ENCODE measurements at places on chromosomes 1 and 21.

GRCh38 chr1:62912028-62912638, 128.2 kb downstream of the ATG4C start:
- DNase-seq: no peak

GRCh38 chr1:160328184-160328583, 14.9 kb downstream of the COPA start:
- DNase-seq: no peak

DNA sequence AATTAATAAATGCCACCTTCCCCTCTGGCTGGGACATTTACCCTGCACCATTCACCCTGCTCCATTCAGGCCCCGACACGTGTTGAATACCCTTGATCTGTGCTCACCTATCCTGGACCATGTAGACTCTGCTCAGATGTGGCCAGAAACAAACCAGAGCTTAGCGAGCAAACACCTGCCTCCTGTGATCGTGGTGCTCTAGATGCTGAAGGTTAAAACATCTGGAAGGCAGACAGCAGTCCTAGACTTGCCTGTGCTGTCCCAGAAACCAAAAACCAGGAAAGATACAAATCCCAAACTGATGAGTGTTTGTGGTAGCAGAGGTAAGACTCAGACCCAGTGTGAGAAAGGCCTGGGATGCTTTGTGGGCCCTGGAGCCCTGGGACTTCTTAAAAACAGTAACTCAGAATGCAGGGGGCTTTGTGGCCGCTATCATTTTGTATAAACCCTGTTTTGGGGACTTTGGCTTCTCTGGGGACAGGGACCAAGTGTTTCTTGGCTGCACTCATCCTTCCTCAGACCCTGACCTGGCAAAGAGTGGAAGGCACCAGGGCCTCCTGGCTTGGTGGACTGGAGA, 99.6 kb downstream of the DMRTB1 start:
- no peak for DNase-seq

DNA sequence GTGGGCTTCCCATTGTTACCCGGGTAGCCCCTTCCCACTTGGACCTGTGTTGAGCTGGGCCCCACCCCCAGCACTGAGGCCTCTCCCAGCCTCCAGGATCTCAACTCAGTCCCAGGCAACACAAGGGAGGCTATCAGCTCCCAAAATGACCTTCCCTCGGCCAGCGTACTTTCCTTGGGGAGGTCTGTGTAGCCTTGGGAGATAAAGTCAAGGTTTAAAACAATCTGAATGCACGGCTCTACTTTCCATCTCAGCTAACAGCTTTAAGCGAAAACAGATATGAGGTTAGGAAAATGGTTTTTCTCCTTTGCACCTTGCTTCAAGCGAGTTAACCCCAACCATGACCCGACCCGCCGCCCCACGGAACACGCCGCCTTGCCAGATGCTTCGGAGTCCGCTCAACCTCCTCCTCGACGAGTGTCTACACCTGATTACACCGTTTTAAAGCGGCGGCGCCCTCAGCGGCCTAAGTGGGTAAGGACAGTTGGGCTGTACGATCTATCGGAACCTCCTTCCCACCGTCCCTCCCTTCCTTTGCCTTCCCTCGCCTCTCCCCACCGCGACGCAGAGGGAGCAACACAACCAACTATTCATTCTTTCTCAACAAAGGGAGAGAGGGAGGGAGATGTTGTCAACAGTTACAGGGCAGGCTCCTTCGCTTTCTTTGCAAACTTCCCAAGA, 1.1 kb downstream of the BCAR3 start:
- DNase-seq: peak; percentile 51

DNA sequence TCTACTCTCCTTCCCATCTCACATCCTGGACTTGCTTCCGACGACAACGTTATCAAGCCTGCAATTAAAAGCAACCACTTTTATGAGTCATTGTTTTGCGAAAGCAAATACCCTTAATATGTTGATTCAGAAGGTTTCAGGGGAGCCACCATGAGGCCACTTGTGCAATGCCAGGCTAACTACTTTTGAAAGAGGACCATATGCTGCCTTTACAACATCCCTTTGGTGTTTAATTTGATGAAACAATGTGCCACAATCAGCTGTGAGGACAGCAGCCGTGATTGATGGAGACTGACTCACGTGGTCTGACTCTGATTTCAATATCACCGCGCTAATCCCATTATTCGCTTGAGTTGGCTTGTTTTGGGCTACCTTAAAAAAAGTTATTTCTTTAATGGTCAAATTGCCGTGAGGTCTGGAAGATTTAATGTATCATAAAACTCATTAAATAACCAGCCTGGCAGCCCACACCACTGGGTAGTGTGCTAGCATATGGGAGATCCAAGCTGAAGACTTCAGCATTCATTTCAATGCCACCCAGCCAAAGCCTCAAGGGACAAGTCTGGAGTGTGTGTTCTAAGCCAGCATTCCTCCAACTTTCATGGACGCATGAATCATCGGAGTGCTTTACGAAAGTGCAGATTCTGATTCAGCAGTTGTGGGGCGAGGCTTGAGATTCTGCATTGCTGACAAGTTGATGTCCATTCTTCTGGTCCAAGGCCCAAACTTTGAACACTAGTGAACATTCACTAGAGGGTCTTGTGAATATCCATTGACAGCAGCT, 73.3 kb upstream of the PAXBP1 start:
- peak; percentile 2 for DNase-seq

DNA sequence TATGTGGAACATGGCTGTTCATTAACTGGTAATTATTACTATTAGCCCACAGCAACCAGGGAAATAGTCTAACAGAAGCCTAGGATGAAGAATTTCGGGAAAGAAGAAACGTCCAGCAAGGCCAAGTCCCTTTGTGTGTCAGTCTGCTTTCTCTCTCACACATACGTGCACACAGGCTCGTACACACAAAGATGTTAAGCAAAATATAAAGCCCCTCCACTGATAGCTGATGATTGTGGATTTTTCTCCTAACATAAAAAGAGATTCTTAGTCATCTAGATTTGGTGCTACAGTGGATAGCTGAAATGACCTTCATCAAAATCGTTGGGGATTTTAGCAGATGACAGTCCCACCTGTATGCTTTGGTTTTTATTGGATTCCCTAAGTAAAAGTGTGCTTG, 42.1 kb upstream of the A3GALT2 start:
- no peak for DNase-seq

DNA sequence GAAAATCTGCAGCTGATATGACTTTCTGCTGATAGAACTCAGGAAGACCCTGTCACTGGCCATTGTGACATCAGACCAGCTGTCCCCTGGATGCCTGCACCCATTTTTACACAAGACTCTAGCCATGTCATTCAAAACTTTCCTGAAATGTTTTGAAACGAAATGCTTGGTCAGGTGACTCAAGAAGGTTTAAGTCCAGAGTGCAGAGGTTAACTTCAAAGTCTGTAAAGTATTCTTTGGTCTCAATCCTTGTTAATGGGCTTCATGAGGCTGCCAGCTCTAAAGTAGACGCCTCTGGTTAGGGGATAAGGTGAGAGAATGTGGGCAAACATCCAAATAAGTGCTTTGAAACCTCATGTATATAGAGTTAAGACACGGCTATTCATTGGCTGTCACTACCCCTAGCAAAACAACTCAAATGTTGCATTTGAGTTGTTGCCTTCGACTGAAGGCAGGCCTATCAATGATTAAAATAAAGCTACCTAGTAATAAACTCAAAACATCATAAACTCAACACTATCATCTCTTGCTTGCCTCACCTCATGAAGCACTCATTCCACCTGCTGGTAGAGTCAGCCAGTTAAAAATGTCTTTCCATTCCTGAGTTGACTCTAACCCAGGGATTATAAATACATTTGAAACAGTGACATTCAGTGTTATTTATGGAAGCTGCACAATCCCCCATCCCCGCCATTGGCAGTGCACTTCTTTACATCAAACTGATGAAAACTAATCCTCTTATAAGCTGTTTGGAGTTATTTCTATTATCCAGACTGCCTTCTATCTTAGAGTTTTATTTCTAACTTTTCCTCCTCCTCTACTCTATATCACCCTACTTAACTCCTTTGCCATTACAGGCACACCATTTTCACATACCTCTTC, 26.0 kb downstream of the RABIF start:
- no peak for DNase-seq

GRCh38 chr1:158169105-158169504, 11.6 kb upstream of the CD1D start:
- no peak for DNase-seq

GRCh38 chr1:221729771-221730330, 12.0 kb downstream of the DUSP10 start:
- DNase-seq: no peak

GRCh38 chr1:185732951-185733350, 1.2 kb upstream of the HMCN1 start:
- DNase-seq: no peak

GRCh38 chr1:54297596-54298283, 97.8 kb downstream of the MRPL37 start:
- no peak for DNase-seq

DNA sequence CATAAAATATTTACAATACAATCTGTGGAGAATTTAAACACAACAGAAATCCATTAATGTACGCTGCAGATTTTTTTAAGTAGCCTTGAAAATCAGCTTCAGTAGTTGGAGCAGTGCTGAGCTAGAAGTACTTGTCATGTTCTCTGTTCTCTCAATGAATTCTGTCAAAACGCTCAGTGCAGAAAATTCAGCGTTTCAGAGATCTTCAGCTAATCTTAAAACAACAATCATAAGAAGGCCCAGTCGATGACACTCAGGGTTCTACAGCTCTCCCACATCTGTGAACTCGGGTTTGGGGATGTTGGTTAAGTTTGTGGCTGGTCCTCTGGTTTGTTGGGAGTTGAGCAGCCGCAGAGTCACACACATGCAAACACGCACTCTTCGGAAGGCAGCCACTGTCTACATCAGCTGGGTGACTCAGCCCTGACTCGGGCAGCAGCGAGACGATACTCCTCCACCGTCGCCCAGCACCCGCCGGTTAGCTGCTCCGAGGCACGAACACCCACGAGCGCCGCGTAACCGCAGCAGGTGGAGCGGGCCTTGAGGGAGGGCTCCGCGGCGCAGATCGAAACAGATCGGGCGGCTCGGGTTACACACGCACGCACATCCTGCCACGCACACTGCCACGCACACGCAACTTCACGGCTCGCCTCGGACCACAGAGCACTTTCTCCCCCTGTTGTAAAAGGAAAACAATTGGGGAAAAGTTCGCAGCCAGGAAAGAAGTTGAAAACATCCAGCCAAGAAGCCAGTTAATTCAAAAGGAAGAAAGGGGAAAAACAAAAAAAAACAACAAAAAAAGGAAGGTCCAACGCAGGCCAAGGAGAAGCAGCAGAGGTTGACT, 161.2 kb downstream of the RUNX1 start:
- peak; percentile 79 for DNase-seq

GRCh38 chr1:198649968-198650338, 11.1 kb downstream of the PTPRC start:
- DNase-seq: no peak

DNA sequence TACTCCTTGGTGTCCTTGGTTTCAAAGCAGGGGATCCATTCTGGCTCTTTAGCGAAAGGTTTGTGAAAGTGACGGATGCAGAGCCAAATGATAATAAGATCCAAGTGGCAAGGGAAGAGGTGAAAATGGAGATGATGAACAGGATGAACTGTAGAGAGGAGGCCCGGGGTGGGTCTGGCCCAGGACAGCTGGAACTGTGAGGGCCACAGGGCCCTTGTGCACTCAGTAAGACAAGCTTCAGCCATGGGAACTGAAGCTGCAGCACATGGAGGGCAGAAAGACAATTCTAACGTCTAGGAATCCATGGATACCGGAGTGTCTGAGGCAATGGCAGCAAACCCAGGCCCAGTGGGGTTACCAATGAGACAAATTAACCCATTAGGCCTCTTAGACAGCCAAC, 4.8 kb downstream of the KCNA2 start:
- DNase-seq: no peak

DNA sequence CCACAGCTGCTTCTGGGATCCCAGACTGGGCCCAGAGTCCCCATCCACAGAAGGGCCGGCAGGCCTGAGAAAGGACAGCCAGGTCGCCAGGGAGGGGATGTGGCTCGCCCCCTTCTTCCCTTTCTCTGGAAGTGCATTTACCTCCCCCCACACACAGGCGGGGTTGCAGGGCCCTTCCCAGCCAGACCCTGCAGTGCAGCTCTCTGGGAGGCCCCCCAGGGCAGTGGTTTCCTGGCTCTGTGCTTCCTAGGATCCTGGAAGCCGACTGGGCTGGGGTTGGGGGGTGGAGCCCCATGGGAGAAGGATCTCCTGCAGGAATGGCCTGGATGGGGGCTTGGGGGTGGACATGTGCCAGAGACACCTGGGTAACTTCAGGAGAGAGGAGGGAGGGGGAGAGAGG, 4.2 kb upstream of the COL6A1 start:
- no peak for DNase-seq

DNA sequence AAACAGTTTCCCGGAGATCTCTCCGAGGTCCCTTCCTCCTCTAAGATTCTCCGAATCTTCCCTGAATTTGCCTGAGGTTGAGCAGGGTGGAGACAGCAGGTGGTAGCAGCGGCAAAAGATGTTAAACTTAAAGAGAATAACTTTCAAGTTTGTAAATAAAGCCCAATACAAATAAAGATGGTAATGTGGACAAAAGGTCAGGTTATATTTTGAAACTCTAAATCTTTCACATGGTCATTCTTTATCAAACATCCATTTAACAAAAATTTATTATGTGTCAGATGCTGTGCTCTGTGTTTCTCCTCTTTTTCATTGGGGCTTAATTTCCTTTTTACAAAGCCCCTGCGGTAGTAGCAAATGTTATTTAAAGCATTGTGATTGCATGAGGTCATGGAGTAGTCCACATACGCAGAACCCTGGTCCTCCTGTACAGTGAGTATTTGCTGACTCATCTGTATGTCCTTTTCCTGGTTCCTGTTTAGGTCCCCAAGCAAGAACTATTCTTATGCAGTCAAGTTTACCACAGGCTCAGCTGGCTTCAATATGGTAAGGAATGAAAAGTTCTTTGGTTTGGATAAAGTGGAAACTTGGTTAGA, 119.2 kb downstream of the ITSN1 start:
- DNase-seq: peak; percentile 57

GRCh38 chr1:119288751-119289150, 79.8 kb upstream of the HAO2 start:
- no peak for DNase-seq

- DNase-seq: no peak
Observed at GRCh38 chr1:108962681-108963051, 618 bp downstream of the CLCC1 start.

DNA sequence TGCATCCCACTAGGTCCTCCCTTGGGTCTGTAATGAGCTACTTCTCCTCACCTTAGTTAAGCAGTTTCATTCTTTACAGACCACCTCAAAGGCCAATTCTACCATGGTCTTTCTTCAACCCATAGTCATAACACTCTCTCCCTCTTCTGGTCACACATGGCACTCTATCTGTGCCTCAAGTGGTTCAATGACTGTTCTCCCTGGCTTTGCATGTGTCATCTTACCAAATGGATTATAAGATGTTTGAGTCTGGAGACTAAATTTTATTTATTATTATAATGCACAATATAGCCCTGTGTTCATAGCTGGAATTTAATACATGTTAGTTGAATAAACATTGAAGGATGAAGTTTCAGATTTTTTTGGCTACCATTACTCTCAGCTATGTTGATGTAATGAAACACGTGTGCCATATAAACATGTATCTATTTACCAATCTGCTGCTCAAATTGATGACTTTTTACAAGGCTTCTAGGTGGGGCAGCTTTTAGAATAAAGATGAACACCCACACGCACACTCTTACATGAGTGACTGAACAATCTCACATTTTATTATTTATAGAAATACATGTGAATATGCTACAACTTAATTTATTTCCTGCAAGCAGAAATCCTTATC, 102.1 kb downstream of the RUNX1 start:
- no peak for DNase-seq

GRCh38 chr1:232940262-232940661, 10.1 kb upstream of the NTPCR start:
- DNase-seq: no peak

- DNase-seq: no peak
Observed at GRCh38 chr1:167227934-167228378, 7.3 kb downstream of the POU2F1 start.

Measured in T1000 (cell line).